ENCODE measurements at places on chromosomes 16 and 17.
A peak's percentile ranks its signal among the peaks of the same experiment; 100 is the strongest.

- DNase-seq = no peak
Measured at GRCh38 chr17:13597723-13598347, 3.9 kb downstream of the HS3ST3A1 start.

DNA sequence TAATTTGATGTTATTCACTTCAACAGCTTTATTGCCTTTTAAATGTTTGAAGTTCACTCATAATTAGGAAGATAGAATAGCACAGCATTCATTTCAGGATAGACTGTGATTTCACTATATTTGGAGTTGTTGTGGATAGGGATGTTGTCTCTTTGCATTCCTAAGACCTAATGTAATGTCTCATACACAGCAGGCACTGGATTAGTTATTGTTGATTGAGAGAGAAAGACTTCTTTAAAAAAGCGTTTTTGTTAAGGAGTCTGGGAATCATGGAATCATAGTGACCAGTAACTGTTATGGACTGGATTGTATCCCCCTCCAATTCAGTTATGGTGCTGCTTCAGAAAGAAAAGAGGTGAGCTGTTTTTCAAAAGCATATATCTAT lies 122.0 kb downstream of the USP22 start:
- DNase-seq = no peak

DNA sequence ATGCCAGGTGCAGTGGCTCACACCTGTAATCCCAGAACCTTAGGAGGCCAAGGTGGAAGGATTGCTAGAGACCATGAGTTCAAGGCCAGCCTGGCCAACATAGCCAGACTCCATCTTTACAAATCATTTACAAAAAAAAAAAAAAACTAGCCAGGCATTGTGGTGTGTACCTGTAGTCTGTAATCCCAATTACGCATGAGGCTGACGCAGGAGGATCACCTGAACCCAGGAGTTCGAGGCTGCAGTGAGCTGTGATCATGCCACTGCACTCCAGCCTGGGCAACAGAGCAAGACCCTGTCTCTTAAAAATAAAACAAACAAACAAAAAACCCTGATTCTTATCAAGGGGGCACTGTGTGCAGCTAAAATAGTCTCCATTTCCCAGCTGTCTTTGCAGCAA lies 16.8 kb upstream of the HAP1 start:
- DNase-seq = no peak

- no peak for DNase-seq
Measured at GRCh38 chr16:55469821-55470532, 9.0 kb upstream of the MMP2 start.

DNA sequence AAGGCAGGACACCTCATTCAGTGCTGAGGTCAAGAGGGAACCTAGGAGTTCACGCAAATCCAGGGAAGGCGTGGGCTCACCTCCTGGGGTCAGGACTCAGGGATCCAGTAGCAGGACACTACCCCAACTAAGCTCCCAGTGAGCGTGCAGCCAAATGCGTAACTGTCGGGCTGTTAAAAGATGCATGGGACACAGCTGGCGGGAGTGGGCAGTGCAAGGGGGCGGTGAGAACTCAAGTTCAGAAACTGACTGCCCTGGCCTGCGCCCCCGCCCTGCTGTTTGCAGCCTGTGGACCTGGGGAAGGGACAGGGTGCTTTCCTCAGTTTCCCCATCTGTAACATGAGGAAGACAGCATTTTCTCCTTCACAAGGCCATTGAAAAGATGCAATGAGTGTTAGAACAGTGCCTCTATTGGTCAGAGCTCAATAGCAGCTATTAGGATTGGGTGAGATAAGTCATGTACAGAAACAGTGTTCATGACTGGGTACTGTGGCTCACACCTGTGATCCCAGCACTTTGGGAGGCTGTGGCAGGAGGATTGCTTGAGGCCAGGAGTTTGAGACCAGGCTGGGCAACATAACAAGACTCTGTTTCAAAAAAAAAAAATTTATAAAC lies 20.2 kb downstream of the CDIPT start:
- DNase-seq = no peak

DNA sequence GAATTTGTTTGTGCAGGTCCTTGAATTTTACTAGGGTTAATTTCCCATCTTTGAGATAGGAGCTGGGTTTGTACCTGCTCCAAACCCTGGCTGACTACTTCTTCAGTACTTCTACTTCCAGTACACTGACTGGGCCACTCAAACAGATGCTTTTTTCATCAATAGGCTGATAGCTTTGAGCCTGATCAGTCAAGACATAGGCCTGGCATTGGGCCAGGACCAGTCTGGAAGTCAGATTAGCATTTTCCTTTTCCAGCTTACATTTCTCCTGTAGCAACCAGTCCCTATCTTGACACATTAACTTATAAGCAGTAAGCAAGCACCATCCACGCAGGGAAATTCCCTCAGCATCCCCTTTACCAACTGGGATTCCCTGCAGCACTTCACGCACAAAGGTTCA lies 7.5 kb upstream of the TMEM101 start:
- no peak for DNase-seq

GRCh38 chr17:62786646-62787045 lies 21.5 kb downstream of the MARCHF10 start:
- DNase-seq = no peak

- no peak for DNase-seq
Measured at GRCh38 chr16:89210904-89211515, 6.5 kb upstream of the ZNF778 start.

GRCh38 chr16:80973991-80974390 lies 32.7 kb downstream of the CMC2 start:
- DNase-seq = no peak

GRCh38 chr17:13593021-13593751 lies 8.5 kb downstream of the HS3ST3A1 start:
- no peak for DNase-seq

- no peak for DNase-seq
Measured at GRCh38 chr16:8583199-8583598, 7.1 kb downstream of the TMEM114 start.

GRCh38 chr17:57553991-57554825 lies 190.9 kb downstream of the CCDC182 start:
- no peak for DNase-seq

- DNase-seq = no peak
Measured at GRCh38 chr17:75959051-75959838, 18.4 kb upstream of the FBF1 start.

GRCh38 chr17:19331543-19332245 lies 30.8 kb downstream of the B9D1 start:
- DNase-seq = no peak

DNA sequence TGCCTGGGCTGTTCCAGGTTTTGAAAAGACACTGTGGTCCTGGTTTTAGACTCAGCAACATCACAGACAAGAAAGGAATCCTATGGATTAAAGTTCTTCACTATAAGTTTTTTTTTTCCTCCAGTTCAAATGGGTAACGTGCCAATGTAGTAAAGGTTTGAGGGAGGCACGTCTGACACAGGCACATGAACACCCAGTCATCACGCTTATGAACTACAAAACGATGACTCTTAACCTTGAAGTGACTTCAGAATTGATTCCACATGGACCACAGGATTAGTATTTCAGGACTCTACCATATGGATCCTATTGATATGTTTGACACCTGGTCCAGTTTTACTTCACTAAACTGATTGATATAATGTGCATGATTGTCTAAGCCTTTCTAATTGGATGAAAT lies 2.3 kb downstream of the PRMT7 start:
- no peak for DNase-seq

GRCh38 chr16:67013823-67014633 lies 14.9 kb upstream of the CBFB start:
- DNase-seq = peak; percentile 39

DNA sequence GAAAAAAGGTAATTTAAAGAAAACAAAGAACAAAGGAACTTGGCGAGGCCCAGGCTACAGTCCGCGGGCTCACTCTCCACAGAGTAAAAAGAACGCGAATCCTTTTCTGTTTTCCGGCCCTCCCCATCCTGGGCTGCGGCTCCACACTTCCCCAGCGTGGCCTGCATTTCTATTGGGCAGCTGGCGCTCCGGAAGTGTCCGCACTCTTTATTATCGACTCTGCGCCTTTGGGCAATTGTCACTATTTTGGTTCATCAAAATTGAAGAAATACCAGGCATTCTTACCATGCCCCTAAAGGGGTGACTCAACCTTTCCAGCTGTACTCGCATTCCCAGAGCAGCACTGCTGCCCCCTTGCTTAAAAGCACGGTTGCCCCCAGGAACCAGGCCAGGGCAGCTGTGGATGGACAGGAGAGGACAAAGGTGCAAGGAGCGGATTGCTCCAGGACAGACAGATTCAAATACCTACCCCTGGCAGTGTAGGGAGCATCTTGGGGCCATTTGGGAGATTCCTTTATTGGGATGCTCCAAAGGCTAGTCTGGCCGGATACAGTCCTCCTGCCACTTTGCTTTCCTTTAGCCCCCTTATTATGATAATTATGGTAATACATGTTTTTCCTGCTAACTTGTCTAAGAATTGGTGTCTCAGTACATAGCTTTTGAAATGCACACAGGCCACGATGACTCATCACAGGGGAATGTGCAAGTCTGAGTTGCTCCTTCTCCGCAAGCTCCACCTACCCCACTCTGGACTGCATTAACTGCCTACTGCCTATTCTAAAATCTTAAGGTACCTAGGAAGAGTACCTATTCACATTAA lies 985 bp upstream of the SLFN12 start:
- peak; percentile 74 for DNase-seq

- no peak for DNase-seq
Measured at GRCh38 chr17:48054238-48055185, 6.4 kb downstream of the NFE2L1 start.

- no peak for DNase-seq
Measured at GRCh38 chr17:43808076-43808475, 24.9 kb downstream of the MPP3 start.

GRCh38 chr17:55233840-55234239 lies 30.9 kb upstream of the HLF start:
- no peak for DNase-seq

DNA sequence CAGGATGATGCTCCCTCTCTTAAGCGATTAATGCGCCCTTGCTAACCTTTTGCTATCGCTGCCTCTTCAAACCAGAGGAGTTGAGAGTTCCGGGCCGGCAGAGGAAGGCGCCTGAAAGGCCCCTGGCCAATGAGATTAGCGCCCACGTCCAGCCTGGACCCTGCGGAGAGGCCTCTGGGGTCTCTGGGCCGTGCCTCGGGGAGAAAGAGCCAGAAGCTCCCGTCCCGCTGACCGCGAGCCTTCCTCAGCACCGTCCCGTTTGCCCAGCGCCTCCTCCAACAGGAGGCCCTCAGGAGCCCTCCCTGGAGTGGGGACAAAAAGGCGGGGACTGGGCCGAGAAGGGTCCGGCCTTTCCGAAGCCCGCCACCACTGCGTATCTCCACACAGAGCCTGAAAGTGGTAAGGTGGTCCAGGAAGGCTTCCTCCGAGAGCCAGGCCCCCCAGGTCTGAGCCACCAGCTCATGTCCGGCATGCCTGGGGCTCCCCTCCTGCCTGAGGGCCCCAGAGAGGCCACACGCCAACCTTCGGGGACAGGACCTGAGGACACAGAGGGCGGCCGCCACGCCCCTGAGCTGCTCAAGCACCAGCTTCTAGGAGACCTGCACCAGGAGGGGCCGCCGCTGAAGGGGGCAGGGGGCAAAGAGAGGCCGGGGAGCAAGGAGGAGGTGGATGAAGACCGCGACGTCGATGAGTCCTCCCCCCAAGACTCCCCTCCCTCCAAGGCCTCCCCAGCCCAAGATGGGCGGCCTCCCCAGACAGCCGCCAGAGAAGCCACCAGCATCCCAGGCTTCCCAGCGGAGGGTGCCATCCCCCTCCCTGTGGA lies 16.0 kb upstream of the STH start:
- DNase-seq = no peak

DNA sequence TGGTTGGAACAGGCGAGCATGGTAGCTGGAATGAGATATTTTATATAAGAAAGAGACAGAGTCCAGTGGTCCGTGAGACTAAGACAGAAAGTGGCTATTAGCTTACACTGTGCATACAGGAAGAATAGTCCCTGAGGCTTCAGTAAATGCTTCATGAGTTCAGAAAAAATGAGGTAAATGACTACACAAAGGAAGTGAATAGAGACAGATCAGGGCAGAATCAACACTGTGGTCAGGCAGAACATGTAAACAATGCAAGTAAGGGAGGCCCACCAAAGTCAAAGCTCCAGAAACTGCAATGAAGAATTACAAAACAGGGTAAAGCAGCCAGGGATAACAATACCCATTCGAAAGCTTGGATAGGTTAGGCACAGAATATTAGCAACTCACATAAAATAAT lies 4.8 kb downstream of the ABCA10 start:
- DNase-seq = no peak

GRCh38 chr17:48391444-48391843 lies 38.6 kb downstream of the SKAP1 start:
- no peak for DNase-seq

- DNase-seq = no peak
Measured at GRCh38 chr17:61005358-61005757, 327.7 kb downstream of the BCAS3 start.
